ENCODE measurements at places on chromosomes 6 and 20.

GRCh38 chr6:21135484-21136013, 458.0 kb upstream of the SOX4 start:
- DNase-seq = no peak

DNA sequence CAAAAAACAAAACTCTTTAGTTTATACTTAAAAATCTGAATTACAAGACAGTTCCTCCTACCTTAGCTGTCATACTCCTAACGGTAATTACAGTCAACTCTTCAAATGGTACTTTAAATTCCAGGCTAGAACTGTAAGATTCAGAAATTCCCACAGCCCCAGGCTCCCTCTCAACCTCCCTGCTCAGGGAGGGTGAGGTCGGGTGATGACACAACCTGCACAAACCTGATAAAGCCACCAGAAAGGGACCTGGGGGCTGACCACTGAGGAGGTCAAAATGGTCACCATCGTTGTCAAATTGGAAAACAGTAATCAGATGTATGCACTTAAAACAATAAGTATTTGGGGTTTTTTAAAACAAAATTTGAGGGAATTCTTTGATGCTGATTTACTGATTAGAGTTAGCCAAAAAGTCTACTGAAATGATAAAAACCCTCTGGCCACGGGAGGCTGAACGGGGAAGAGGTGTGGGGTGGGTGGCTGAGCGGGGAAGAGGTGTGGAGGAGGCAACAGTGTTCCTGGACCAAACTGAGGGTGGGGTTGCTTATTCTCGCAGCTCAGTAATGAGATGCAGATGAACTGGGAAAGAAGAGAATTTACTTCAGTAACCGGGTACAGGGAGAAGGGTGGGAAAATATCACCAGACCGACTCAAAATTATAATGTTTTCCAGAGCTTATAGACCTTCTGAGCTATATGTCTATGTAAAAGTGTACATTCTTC, 52.4 kb downstream of the SLC22A1 start:
- no peak for DNase-seq

DNA sequence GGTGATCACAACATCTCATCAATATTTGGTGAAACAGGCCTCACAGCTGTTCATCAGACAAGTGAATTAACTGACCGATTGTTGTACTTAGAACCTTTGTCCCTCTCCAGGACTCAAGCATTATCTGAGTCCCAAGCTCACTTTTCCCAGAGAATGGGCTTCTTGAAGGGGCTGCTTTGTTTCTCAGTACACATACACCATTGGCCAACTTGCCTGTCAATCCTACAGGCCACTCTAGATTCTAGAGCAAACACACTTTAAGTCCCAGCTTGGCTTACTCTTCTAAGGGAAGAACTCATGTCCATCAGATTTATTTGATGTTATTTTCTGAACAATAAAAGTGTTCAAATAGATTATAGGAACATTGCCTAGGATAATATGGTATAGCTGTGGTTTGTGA, 249.5 kb downstream of the BCKDHB start:
- DNase-seq = no peak

GRCh38 chr20:36235892-36236785, at the start of gene AAR2:
Gene AAR2, plus strand, starts transcription at chr20:36236478. Its CDS starts 3,391 bp downstream, at chr20:36239869.
- peak; percentile 26 for DNase-seq

DNA sequence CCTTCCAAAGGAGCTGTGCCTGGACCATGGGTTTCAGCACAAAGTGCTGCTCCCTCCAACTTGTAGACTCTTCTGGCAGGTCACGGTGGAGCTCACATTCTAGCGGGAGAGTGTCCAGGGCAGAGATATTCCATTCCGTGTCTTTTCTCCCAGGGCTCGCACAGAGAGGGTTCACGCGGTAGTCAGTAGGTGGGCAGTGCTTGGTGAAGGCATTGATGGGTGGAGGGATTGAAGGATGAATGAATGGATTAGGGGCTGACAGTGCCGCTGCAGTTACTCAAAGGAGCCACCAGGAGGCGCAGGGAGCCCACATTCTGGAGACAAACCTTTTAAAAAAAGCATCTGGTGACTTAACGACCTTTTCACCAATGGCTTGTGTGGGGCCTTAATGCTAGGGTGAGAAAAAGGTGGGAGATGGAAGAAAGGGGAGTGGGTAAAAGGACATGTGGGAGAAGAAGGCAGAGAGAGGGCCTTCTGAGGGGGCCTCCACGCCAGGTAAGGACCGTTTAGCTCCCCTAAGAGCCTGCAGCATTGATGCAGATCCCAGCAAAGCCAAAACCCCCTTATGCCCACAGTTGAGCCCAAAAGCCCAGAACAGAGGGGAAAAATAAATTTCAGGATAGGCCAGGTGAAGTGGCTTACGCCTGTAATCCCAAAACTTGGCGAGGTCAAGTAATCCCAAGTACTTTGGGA, 17.5 kb upstream of the FAM110A start:
- peak; percentile 58 for DNase-seq

DNA sequence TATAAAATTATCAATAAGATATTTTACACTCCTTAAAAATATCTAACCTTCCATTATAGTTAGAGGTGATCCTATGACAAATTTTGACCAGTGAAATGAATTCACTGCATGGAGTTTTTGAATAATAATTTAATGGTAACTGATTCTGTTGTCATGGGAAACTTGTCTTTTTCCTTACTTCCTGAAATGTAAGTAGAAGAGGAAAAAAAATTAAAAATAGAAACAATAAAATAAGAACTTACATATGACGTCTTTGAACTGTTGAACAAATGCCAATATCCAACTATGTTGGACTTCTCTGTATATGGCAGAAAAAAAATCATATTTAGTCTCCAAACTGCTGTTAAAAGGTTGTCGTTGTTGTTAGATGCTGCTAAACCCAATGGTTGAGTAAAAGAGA, 26.3 kb downstream of the PPP1R14C start:
- DNase-seq = no peak

DNA sequence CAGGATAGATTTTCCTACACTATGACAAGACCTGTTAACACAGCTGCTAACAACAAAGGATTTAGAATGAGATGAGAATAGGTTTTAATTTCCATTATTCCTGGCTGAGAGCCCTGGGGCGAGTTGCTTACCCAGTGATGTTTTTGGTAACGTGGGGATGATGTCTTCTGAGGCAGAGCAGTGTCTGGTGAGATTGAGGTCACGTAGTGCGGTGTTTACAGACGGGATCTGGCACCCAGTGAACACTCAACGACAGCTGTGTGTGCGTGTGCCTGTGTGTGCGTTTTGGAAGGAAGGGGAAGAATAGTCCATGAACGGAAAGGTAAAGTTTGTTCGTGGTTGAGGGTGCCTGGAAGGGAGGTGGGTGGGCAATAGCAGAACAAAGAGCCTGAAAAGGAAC, 384.7 kb downstream of the C6orf118 start:
- no peak for DNase-seq

- DNase-seq = no peak
Measured at GRCh38 chr6:131807321-131807643, 538 bp upstream of the ENPP1 start.

- no peak for DNase-seq
Measured at GRCh38 chr20:46030284-46031013, 1.4 kb downstream of the SLC12A5 start.

- no peak for DNase-seq
Measured at GRCh38 chr6:121399966-121400365, 35.5 kb upstream of the GJA1 start.

DNA sequence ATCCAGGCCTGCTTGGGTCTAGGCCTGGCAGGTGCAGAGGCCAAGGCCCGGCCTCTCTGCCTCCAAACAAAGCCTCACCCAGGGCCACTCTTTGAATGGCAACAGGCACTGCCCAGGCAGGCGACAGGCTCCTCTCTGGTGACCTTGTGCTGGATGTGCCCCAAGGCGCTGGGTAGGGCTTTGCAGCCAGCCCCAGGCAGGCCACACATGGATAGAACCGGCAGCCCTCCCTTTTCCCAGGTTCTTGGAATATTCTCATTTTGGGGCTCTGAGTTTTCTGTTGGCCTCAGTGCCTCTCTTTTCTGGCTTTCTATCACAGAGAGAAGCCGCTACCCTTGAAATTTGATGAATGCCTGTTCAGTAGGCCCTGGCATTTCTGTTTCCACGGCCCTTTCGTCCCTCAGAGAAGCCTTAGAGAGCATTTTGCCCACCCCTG, 18.9 kb downstream of the PKIG start:
- no peak for DNase-seq

DNA sequence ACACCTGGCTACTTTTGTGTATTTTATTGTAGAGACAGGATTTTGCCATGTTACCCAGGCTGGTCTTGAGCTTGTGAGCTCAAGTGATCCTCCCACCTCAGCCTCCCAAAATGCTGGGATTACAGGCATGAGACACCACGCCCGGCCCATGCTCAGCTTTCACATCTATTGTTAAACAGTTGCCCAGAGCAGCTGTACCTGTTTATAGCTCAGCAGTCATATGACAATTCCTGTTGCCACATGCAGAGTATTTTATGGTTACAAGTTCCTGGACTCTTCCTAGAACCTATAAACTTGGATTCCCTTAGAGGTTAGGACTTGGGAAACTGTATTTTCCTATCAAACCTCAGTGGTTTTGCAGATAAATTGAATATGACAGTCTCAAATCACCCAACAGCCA, 188.3 kb upstream of the KCNG1 start:
- no peak for DNase-seq

DNA sequence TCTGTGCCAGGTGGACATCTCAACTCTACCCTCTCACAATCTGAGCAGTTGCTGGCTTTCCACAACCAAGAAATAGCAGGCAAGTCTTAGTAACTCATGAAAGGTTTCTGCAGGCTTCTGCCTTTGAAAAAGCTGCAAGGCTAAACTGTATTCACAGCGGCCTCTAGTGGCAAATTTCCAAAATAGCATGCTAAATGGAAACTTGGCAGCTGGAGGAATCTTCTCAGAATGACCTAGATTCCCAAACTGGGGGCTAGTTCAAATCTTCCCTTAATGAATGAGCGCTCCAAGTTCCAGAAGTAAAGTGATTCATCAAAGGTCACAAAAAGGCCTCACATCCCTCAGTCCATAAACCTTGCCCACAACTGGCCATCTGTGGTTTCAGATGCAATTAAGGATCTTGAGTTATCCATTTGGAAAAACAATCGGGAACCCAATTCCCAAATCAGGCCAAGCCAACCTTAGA, 11.9 kb upstream of the CPNE5 start:
- DNase-seq = no peak

DNA sequence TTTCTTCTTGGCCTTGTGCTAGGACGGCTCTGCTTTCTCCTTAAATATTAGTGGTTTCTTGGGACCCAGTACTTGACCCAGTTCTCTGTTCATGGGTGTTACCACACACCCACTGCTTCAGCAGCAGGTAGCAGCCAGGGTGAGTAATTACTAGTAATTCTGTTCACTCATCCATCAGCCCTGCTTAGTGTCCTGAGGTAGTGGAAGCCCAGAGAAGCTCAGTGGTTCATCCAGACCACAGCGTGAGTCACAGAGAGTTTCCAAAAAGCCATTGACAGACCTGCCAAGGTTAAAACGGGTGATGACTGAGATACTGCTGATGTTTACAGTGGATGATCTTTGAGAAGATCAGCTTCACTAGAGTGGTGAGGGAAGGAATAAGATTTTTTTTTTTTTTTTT, 51.7 kb upstream of the HINT3 start:
- DNase-seq = no peak
